ENCODE measurements at places on chromosomes 7 and 10. TPM values are rescaled to one million over a fixed set of nuclear protein-coding genes. Genes with fewer than 3 reads are reported as not detected.

- DNase-seq = no peak
- no peaks in the 10 kb centered on the region for H3K27me3 ChIP-seq
- H3K4me3 ChIP-seq = no peak overlapping the region
- H3K27ac ChIP-seq = no peak overlapping the region
Measured at GRCh38 chr7:100098913-100099312, 2.3 kb downstream of the MCM7 start.

DNA sequence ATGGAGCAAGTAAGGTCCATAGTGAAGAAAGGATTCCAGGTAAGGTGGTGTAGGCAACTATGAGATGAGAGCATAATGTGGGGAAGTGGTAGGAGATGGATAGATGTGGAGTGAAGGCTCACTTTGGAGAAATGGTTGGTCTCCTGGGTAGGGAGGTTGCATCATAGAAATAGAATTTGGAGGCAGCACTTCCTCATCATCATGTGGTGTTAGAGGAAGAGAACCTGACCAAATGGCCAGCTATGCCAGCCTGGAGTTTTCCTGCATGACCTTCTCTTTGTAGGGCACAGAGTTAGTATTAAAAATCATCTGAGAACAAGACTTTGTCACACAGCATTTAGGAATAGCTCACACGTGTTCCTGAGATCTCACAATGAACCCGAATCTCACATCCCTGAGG is 126.7 kb upstream of the CXCL12 start:
- no peaks in the 10 kb centered on the region for H3K4me1 ChIP-seq
- H3K27me3 ChIP-seq = no peaks in the 10 kb centered on the region
- H3K27ac ChIP-seq = no peak overlapping the region
- H3K4me3 ChIP-seq = no peak overlapping the region

- no peaks in the 10 kb centered on the region for H3K4me1 ChIP-seq
- no peaks in the 10 kb centered on the region for H3K36me3 ChIP-seq
- DNase-seq = no peak
- no peaks in the 10 kb centered on the region for H3K27me3 ChIP-seq
- no peak overlapping the region for H3K27ac ChIP-seq
Measured at GRCh38 chr7:147567043-147567442, 1023.5 kb upstream of the C7orf33 start.

DNA sequence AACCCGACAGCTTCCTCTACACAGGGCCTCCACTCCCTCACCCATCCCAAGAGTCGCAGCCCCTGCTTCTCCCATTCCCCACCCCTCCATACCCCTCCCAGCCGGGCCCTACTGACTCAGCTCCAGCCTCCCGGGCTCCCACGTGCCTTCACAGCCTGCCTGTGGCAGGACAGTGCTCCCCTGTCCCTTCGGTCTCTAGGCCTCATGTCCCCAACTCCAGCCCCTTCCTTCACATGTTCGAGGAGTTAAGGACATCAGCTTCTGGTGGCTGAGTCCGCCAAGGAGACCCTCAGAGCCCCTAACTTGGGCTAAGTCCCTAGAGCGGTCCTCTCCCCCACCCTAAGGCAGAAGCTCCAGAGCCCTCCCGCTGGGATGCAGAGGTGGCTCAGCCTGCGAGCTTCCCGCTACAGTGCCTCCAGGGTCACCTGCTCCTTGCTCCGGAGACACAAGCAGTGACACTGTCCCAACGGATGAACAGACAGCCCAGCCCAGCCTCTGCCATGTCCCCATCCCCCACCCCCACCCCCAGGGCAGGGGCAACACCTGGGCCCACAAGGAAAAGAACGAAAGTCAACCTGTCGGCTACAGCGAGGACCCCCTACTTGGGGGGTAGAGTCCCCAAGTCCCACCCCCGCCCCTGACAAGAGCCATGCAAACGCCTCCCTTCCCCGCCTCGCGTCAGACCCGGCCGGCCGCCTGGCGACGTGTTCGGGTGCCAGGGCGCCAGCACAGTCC is 716 bp downstream of the SMARCD3 start:
- H3K27me3 ChIP-seq = peaks cover 8% of the 10 kb centered on the region
- H3K27ac ChIP-seq = peak overlapping the region; percentile 31
- H3K4me3 ChIP-seq = peak overlapping the region; percentile 50
- no peak for DNase-seq
- H3K4me1 ChIP-seq = peaks cover 26% of the 10 kb centered on the region

The SFRP4 gene
- 0.15 TPM for total RNA-seq

DNA sequence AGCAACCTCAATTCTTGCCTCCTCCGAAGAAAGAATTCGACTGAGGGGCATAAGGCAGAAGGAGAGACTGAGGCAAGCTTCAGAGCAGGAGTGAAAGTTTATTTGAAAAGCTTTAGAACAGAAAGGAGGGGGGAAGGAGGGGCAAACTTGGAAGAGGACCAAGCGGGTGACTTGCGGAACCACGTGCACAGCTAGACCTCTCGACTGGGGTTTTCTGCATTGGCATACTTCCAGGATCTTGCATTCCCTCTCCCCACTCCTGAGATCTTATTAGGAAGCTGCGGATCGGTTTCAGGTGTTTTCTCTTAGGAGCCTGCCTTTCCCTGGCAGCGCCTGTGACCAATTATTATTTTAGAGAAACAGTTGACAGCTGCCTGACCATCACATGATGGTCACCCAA is 20.3 kb upstream of the CPXM2 start:
- H3K36me3 ChIP-seq = no peaks in the 10 kb centered on the region
- H3K27ac ChIP-seq = no peak overlapping the region
- H3K27me3 ChIP-seq = no peaks in the 10 kb centered on the region

DNA sequence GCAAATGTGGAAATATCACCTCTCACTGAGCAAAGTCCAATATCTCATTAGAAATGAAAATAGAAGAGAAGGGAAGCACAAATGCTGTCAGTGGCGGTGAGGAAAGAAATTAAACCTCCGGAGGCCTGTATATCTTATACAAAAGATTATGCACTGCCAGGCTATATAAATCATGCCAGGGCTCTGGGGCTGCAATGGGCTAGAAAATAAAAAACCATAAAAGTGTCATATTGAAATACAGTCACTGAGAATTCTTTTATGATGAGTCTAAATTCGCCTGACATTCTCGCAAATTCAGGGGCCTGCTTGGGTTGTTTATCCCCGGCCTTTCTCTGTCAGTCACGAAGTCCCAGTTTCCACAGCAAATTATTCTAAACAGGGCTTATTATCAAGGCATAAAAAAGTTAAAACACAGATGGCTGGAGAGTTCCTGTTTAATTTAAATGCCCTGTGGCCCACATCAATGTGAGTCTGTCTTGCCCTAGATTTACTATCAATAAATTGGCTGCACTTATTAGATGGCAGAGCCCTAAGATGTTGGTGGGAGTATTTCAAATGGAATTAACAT is 193.8 kb downstream of the SNX10 start:
- no peaks in the 10 kb centered on the region for H3K27me3 ChIP-seq
- DNase-seq = no peak
- H3K27ac ChIP-seq = no peak overlapping the region

The GARIN1A gene
- 0.75 TPM for total RNA-seq

- no peaks in the 10 kb centered on the region for H3K4me1 ChIP-seq
- no peak overlapping the region for H3K4me3 ChIP-seq
- no peak overlapping the region for H3K27ac ChIP-seq
- H3K36me3 ChIP-seq = no peaks in the 10 kb centered on the region
- no peaks in the 10 kb centered on the region for H3K27me3 ChIP-seq
Measured at GRCh38 chr10:69883310-69884023, 81.8 kb downstream of the COL13A1 start.

The FZD1 gene
- total RNA-seq = 1.3 TPM

The SP4 gene
- 3.2 TPM for total RNA-seq

The CLCN1 gene
- total RNA-seq = not detected

DNA sequence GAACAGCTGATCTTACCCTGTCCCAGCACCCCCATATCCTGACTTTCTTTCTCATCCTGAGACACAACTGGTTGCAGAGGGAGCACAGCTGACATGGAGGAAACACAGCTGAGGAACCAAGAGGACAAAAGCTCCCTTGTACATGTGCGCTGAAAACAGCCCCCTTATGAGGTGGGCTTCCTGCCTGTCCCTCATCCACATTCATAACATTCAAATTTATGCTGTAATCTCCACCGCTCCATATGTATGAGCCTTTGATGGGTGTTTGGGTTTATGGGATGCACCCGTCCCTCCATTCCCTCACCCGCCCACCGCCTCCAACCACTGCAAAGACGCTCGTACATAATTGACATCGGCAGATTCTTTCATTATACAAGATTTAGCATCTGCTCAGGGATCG is 49.6 kb upstream of the BTRC start:
- H3K4me3 ChIP-seq = no peak overlapping the region
- H3K27me3 ChIP-seq = no peaks in the 10 kb centered on the region
- H3K4me1 ChIP-seq = no peaks in the 10 kb centered on the region
- no peaks in the 10 kb centered on the region for H3K36me3 ChIP-seq
- DNase-seq = no peak
